GM03348 (cell line): ENCODE measurements at places on chromosomes 11 and 22.

DNA sequence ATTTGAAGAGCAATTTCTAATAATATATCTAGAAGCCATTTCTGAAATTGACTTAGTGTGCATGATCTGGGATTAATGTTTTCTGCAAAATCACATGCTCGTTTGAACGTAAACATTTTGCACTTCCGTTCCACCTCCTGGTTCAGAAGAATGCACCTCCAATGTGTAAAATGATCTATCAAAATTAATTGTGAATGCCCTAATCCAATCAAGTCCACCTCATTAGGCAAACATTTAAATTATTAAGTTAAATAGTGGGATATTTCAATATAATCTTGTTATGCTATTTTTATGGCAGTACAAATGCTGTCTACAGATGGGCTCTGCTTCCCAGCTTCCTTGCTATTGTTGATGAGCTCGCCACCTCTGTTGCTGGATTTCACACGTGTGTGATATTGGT is 542.5 kb downstream of the INSC start:
- DNase-seq, result no peak

GRCh38 chr11:72425053-72425980 is 9.0 kb downstream of the CLPB start:
- no peak for DNase-seq

- DNase-seq, result no peak
Measured at GRCh38 chr22:41198027-41198580, 7.0 kb upstream of the L3MBTL2 start.

DNA sequence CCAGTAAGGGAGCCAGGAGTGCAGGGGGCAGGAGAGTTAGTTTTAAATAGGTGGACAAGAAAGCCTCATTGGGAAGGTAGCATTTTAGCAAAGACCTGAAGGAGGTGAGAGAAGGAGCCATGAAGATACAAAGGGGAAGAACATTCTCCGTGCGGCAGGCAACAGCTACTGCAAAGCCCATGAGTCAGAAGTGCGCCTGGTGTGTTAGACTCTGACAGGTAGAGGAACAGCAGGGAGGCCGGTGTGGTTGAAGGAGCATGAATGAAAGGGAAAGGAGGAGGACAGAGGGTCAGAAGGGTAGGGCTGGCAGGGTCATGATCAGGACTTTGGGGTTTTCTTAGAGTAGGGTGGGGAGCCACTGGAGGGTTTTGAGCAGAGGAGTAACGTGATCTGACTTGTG is 34.5 kb upstream of the PAMR1 start:
- no peak for DNase-seq

DNA sequence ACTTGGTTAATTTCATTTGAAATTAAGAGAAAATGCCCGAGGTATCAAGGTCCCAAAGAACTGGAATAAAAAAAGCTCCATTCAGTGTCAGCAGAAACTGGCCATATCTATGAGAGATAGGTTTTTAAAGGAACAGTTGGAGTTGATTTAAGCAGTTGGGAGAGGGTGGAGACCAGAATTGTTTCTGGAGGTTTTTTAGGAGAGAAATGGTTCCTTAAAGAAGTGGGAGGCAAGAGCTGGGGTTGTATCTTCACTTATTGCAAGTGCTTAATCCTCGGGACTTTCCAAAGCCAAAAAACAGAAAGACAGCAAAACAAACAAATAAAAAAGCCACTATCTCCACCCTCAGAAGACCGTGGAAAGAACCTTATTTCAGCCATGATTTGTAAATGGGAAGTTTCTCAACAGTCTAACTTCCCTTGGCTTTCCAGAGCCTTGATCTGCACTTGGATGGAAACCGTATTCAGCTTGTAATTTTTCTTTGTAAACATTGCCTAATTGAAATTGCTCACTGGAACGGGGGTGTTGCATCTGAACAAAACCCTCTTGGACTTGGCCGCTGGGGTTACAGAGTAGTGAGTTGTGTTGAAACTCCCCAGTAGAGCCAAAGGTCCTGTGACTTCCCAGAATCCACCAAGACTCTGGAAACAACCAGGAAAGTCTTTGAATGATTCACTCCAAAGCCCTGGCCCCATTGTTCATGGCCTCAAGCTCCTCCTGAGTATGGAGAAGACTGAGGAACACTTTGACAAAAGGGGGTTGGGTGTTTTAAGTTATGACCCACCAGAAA is 115.6 kb downstream of the SLC1A2 start:
- peak; percentile 87 for DNase-seq

GRCh38 chr11:68037411-68038225 is 1.2 kb upstream of the TCIRG1 start:
- DNase-seq, result no peak

- DNase-seq, result no peak
Measured at GRCh38 chr22:28198692-28199091, 279.6 kb upstream of the PITPNB start.

DNA sequence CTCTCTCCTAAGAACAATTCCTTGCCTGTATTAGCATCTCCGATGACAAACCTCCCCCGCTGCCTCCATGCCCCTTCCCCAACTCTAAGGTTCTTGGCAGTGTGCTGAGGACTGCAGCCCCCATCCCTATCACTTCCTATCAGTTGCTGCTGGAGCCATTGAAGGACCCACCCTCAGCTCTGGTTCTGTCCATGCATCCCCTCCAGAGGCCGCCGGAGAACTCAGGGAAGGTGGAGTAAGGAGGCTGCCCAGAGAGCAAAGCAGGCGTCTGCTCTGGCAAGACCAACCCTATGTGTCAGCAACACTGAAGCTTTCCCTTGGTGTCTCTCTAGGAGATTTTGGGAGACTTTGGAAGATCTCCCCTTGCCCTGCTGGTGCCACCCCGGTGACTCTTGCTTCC is 1139.5 kb downstream of the TBC1D22A start:
- no peak for DNase-seq

DNA sequence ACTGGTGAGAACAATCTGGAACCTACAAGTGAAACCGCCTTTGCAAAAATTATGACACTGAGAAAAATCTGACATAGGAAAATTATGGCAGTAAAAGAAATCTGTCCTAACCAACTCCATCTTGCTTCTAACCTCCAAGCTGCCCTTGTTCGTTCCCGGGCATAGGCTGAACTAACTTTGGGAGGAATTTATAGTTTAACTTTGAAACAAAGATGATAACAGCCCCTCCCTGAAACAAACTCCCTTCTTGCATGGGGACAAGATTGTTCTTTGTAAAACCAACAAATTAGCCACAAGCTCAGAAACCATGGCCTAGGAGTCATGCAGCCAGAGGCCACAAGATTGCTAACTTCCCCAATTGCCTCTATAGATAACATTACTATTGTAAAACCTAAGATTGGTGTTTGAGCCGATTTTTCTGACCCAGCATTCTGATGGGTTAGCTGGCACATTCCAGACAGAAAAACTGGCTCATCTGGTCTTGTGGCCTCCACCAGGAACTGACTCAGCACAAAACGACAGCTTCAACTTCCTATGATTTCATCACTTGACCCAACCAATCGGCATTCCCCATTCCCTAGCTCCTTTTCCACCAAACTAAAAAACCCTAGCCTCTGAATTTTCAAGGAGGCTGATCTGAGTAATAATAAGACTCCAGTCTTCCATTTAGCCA is 3.6 kb upstream of the CCDC81 start:
- no peak for DNase-seq

DNA sequence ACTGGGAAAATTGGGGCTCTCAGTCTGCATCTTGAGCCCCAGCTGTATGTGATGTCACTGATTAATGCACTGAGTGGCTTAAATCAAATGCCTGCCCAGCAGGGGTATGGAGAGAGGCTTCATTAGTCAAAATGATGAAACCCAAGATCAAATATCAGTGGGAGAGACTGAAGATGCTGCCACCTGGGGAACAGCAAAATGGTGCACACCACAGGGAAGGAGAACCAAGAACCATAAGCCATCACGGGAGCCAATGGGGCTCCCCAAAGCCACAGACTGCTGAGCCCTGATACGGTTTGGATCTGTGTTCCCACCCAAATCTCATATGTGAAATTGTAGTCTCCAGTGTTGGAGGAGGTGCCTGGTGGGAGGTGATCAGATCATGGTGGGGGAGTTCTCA is 85.6 kb downstream of the CTTN start:
- DNase-seq, result no peak

DNA sequence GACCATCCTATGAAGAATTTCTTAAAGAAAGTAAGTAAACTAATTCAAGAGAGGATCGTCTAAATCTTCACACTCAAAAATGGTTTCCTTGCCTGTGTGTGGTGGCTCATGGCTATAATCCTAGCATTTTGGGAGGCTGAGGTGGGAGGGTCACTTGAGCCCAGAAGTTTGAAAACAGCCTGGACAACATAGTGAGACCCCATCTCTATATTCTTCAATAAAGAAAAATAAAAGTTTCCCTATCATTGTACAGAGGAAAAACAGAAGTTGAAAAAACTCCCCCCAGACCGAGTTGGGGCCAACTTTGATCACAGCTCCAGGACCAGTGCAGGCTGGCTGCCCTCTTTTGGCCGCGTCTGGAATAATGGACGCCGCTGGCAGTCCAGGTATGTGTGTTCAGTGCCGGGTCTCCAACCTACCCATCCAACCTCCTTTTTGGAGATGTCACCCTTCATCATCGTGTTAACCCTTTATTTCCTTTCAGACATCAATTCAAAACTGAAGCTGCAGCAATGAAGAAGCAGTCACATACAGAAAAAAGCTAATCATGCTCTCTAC is 3.0 kb downstream of the RPS25 start:
- DNase-seq, result no peak

GRCh38 chr11:30457087-30457486 is 129.1 kb downstream of the MPPED2 start:
- no peak for DNase-seq

- no peak for DNase-seq
Measured at GRCh38 chr11:33040033-33040861, 875 bp downstream of the TCP11L1 start.

GRCh38 chr22:20175597-20175900 is 24.7 kb upstream of the CCDC188 start:
- DNase-seq, result no peak

DNA sequence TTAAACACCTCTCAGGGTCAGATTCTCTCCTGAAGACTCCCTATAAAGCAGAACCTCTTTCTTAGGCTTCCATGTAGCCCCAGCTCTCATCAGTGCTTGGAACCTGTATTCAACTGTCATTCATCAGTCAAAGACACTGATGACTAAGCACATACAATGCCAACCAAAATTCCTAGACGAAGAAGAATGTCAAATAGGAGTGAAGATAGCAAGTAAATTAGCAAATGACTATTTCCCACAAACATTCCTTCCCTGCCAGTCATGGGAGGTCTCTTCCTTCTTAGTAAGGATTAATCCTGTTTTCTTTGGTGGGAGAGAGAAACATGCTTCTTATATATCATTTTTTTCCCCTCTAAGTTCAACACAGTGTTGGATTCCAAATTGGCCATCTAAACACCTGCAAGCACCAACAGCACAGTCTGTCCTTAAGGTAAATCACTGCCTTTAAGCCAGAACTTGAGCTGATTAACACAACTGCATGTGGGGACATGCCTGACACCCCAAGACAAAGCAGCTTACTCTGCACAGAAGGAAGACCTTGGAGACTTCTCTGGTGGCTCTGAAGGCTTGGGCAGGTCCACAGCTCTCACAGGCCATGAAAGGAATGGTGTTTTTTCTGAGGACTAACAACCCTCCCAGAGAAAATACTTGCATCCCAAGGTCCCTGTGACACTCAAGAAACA is 47.5 kb upstream of the ME3 start:
- DNase-seq, result peak; percentile 74

GRCh38 chr11:62854825-62855570 is 15.6 kb upstream of the WDR74 start:
- no peak for DNase-seq

DNA sequence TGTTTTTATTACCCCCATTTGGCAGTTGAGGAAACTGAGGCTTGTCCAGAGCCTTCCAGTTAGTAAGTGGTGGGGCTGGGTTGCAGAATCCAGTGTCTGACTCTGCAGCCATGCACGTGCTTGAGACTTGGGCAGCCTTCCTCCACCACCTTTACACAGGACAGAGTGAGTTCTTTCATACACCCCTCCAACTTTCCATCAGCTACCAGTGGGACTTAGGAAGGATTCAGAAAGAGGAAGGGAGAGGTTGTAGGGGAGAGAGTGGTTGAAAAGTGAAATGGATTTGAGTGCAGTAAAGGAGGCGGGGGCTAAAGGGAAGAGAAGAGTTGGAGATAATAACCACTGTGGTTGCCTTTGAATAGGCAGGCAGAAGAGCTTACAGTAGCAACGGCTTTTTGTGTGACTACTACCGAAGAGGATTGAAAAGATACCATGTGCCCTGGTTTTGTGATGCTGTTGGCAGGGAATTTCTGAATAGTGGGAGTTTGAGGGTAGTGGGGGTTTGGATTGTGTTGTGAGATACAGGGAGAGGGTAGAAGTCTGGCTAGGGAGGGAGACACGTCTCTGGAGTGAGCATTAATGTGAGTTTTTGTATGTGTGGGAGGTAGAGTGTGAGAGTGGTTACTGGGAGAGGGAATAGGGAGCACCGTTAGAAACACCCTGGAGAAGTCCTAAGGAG is 1.7 kb downstream of the UVRAG start:
- DNase-seq, result no peak

GRCh38 chr22:22720724-22721261 is 76.4 kb downstream of the GGTLC2 start:
- no peak for DNase-seq

- DNase-seq, result no peak
Measured at GRCh38 chr11:32072872-32073643, 17.8 kb upstream of the RCN1 start.
